Fibroblast of upper back skin (primary cell): ENCODE measurements at places on chromosomes 3 and 15.

GRCh38 chr15:69164807-69165636, 4.6 kb downstream of the GLCE start:
- DNase-seq: peak; percentile 87

DNA sequence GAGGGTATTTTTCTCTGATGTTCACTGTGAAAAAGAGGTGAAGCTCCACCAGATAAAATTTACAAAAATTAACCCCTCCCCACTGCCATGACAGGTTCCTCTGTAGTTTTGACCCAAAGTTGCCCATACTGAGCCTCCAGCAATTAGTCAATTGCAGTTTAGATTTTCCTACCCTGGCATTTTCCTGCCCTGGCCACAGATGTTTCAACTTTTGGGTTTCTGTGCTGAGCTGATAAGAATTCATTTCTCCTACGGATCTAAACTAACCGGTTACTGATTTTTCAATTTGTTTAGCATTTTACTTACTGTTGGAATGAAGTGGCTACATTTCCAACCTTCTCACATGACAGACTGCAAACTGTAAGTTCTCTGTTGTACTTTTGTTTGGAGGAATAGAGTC, 1346.1 kb upstream of the EPHA6 start:
- DNase-seq: no peak

DNA sequence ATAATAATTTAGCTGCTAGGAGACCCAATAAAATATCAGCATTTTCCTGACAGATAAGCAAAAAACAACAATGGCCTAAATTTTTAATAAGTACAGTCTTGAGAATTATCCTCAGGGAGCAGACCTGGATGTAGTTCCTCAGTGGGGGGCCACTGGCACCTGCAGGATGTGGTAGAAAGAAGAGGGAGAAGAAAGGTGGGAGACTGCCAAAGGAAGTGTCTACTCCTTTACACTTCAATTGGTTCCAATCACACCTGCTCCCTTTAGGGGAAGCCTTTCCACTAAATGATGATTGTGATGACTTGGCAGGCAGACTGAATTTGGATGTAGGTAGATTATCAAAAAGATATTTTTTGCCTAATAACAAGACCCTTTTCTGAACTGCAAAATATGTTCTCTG, 353.0 kb upstream of the SATB1 start:
- DNase-seq: no peak

DNA sequence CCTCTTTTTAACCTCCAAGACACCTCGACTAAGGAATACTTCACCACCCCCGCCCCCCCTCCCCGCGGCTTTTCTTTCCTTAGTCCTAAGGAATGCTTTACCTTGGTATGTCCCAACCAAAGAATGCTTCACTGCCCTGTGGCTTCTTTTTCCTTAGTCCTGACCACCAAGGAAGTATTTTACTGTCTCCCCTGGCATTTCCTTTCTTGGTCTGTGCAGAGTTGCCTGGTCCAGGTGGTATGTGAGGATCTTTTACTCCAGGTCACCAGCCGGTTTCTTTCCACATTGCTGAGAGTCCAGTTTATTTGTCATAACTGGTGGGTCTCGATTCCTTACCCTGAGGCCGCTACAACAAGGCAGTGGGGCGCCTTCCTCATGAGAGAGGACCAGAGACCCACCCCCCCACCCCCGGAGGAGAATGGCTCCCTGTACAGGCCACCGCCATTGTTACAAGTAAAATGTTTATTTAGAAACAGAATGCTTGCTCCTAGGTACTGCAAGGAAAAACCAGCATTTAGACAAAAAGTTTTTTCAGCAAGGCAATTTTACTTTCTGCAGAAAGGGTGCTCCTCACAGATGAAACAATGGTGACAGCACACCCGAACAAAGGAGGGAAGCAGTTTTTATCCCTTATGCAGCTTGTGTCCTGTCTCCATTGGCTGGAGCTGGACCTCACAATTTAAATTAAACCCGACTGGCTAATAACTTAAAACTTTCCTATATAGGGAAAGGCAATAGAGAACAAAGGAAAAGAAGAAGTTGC, 23.1 kb upstream of the MTHFS start:
- no peak for DNase-seq

- peak; percentile 69 for DNase-seq
Measured at GRCh38 chr3:170584585-170585007, 1.3 kb downstream of the SLC7A14 start.

- DNase-seq: no peak
Measured at GRCh38 chr15:72538931-72539330, 64.8 kb downstream of the ARIH1 start.

- no peak for DNase-seq
Measured at GRCh38 chr15:54321426-54321825, 343.2 kb downstream of the UNC13C start.

DNA sequence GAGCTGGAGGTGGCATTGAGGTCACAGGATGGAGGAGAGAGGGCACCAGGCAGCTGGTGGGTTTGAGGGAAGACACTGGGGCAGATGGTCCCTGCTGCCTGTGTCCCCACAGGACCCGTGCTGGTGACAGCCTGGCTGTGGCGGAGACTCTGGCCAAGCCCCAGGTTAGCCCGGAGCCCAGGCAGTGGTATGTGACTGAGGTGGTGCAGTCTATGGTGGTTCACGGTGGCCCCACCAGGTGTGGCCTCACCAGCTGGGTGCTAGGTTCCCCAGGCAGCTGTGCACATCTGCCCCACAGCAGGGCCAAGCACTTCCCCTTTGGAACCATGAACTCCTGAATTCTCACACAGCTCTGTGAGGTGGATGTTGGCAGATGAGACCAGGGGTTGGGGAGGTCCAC, 15.4 kb downstream of the PLXNA1 start:
- no peak for DNase-seq

DNA sequence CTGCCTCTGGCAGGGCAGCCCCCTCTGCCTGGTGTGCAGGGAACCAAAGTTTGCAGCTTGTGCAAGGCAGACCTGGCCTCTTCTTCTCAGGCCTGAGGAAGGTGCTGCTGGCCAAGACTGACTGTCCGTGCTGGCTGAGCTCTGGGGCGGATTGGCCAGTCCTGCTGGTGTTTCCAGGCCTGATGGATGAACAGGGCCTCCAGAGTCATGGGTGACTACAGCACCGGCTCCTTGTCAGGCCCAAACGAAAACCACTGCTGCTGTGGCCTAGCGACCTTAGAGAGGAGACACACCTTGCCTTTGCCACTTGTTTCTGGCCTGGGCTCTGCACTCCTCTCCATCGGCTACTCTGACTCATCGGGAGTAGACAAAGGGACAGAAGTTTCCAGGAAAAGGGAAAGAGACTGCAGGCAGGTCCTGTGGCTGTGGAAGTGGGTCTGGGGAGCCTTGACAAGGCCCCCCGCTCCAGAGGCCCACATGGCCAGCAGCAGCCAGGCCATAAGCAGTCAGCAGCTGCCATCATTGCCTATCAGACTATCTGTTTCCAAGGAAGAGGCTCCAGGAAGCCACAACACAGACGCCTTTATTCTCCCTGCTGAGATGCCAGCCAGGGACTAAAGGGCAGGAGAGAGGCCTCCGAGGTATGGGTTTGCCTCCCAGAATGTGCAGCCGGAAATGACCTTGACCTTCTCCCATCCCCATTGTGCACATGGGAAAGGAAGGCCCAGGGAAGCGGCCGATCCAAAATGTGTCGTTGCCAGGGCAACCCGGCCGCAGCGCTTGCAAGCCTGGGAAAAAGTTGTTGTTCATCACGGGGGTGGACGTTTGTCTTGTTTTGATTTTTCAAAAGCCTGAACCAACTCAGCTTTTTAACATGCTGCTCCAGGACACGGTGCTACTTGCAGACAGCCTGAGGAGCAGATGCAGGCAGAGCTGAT, 160.5 kb downstream of the CHSY1 start:
- DNase-seq: peak; percentile 44

DNA sequence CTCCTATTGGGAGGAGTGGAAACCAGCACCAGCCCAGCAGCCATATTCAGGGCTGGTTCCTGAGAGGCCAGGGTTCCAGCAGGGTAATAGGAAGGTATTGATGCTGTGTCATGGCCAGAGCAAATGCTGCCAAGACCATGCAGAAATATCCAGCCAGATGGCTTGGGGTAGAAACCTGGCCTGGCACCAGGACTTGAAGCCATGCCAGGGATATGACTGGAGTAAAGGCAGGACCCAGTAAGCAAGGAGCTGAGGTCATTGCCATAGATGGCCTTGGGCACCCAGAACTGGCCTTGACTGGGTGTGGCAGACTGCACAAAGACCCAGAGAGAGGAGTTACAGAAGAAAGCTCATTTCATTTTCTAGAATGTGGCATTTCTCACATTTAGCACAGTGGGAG, 257.6 kb upstream of the GOLGA6L4 start:
- no peak for DNase-seq

DNA sequence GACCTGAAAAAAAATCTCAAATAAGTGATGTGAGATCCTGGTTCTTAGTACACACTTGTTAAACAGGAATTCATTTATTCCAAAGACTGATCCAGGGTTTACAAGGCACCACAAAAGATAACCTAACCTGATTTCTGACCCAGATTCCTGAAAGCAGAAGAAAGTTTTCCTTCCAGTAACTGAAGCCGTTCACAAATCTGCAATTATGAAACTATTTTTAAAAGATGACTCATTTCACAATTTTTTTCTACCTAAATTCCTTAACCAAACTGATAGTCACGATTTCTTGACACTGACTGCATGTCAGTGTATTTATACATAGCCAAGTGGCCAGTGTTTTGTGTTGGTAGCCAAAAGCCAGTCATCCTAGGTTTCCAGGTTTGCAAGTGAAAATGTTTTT, 17.1 kb downstream of the SLC9A9 start:
- DNase-seq: peak; percentile 61

DNA sequence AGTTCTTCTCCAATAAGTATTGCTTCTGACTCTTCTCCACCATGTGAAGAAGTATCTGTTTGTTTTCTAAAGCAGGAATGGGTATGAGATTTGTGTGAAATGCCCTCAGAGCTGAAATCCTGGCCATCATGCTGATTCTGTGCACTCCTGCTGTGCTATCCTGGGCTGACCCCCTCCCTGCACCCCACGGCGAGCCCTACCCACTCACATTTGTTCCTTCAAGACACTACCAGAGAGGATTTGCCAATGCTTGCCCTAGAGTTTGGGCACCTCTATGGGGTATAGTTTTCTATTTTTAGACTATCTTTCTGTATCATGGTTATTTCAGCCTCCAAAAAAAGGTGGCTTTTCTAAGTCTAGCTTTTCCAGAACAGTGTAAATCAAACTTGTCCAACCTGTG, 18.5 kb downstream of the TXNRD3 start:
- DNase-seq: no peak

DNA sequence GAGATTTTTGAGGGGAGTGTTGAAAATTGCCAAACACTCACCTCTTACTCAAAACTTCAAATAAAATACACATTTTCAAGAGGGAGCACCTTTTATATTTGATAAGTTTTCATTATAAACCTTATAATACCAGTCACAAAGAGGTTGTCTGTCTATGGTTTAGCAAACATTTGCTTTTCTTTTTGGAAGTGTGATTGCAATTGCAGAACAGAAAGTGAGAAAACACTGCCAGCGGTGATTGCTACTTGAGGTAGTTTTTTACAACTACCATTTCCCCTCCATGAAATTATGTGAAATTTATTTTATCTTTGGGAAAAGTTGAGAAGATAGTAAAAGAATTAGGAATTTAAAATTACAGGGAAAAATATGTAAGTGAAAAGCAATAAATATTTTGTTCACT, 20.1 kb downstream of the DIPK2A start:
- no peak for DNase-seq

GRCh38 chr3:84904816-84905555, 53.8 kb upstream of the CADM2 start:
- no peak for DNase-seq
